ENCODE measurements at places on chromosomes 2 and 18.

DNA sequence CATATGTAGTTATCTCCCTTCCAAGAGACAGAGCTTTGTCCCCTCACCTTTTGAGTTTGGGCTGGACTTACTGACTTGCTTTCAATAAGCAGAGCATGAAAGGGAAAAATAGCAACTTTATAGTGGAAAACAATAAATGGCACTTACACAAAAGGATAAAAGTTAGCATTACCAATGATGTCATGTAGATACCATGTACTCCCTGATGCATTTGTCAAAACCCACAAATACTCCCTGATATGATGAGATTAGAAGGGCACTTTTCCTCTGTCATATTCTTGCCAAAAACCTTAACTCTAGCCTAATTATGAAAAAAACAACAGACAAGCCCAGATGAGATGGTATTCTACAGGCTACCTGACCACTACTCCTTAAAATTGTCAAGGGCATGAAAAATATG lies 16.0 kb downstream of the HIBCH start:
- no peak for DNase-seq

DNA sequence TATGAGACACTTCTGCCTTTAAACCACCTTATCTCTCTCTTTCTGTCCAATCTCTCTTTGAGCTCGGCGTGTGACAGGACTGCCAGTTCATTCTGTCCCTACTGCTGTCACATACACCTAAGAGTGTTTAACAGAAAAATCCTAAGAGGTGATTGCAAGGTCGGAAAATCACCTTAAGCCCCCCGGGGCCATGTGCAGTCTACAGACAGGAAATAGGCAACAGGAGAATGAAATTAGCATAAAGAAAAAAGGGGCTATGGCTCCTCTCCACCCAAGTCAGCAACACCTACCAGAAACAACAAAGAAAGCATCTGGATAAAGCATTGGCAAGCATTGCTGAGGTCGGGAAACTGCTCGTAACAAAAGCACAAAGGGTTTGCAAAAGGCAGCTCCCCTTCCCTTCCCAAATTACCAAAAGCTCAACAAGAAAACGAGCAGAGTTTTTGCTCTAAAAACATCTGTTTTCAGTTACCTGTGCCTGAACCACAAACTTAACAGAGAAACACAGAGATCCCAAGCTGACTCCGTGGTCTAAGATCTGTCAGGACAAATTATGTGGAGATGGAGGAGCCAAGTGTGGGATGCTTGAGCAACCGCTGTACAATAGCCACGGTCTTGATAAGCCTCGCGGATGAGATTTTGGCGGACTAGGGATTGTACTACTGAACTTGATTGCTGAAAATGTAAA lies 30.4 kb downstream of the ANKRD44 start:
- DNase-seq, result peak; percentile 24

- no peak for DNase-seq
These were observed 35.0 kb downstream of the RHOB start for GRCh38 chr2:20481798-20482405.

- no peak for DNase-seq
These were observed 114.0 kb upstream of the GLS start for GRCh38 chr2:190766595-190766994.

DNA sequence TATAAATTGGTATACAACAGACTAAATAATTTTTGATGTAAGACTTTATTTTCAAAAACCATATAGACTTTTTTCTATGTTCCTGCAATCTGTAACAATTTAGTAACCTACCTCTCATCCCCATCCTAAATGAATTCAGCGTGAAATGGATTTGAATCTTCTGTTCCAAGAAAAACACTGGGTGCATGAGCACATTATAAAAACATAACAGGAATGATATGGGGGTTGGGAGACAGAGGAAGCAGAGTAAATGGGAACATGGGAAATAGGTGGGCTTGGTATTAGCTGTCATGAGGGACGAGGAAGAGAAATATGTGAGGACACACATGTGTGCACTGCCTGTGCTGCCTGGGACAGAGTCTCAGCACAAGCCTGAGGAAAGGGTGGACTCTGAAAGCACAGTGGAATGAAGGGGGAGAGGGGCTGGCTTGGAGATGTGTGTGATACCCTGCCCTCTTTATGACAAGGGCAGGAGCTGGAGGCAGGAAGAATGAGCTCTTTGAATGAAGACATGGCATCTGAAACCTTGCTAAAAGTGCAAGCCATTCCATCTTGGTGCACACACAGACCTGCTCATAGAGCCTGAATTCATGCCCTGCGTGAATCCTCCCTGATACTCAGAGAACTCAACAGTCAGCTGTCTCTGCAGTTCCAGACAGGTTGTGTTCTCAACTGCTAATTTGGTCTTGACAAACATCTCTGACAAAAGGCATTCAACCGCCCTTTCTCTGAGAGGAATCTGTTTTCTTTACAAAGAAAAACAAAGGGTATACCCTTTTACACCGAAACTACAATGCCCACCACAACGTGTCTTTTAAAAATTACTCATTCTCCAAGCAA lies 66.6 kb downstream of the EPB41L3 start:
- DNase-seq, result no peak

- DNase-seq, result no peak
These were observed 17.3 kb upstream of the RHOB start for GRCh38 chr2:20429528-20429927.

- no peak for DNase-seq
These were observed 188.1 kb downstream of the ARL4C start for GRCh38 chr2:234308813-234309195.

- DNase-seq, result peak; percentile 60
These were observed 14.4 kb upstream of the STAT4 start for GRCh38 chr2:191165176-191165643.

GRCh38 chr2:223854741-223855140 lies 17.4 kb upstream of the AP1S3 start:
- no peak for DNase-seq

DNA sequence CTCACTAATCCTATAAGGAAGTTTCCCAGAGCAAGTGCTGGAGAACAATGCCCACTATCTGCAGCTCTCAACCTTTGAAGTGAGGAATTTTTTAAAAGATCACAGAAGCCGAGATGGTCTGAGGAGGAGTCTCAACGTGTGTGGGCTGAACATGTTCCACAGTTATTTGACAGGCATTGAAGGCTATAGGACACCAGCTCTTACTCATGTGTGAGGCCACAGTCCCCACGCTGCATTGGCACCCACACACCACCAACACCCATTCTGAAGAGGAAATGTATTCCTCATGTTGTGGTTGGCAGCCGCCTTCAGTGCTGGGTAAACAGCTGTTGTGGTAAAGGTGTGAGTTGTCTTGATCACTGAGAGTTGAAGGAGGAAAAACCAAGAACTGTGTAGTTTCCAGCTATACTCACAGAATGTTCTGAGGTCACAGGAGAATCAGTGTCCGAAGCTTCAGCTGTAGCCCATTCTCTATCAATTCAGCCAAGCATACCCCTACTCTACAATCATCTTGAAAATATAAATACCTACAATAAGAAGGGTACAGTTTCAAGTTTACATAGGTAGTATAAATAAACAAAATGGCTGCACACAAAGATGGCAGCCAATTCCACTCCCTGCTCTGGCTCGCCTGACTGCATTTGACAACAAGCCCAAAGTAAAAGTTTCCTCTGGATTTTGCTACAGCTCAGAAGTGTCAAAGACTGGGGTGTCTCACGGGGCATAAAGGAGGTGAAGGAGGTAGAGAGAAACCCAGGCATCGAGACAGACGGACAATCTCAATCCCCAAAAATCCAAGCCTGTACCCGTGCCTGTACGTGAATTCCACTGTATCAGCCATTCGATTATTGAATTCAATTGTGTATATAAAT lies 12.1 kb downstream of the CD226 start:
- no peak for DNase-seq

GRCh38 chr2:67065046-67065445 lies 332.1 kb upstream of the ETAA1 start:
- peak; percentile 17 for DNase-seq

GRCh38 chr2:37569986-37570679 lies 101.3 kb downstream of the CDC42EP3 start:
- no peak for DNase-seq

DNA sequence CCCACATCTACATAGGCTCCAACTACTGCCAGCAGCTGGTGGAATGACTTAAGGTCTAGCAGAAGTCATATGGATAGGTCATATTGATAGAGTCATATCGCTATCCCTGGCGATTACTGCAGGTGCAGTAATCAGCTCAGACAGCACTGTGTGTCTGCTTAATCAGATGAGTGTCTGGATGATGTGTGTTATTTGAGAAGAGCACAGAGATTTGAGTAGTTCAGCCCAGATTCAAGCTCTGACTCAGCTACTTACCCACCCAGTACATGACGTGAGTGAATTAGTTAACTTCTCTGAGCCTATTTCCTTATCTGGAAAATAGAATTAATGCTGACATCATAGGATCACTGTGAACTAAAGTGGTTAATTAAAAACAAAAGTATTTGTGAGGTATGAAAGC lies 78.9 kb downstream of the EHD3 start:
- DNase-seq, result peak; percentile 31

DNA sequence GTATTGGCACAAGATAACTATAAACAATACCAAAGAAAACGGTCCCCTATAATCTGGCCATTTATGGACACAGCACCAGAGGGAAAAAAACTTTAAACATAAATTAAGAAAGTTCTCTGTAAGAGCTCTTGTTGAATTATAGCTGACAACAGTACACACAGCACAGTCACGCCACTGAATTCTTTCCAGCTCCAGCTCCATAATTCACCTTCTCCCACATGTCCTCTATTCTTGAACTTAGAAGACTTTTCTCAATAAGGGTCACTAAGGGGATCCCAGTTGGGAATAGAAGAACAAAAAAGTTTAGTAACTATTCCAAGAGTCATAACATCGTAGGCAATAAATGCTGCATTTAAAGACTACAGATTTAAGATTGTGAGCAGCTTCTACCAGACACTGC lies 124.6 kb upstream of the CYP1B1 start:
- no peak for DNase-seq

GRCh38 chr2:102418421-102418961 lies 4.5 kb upstream of the IL18RAP start:
- no peak for DNase-seq

DNA sequence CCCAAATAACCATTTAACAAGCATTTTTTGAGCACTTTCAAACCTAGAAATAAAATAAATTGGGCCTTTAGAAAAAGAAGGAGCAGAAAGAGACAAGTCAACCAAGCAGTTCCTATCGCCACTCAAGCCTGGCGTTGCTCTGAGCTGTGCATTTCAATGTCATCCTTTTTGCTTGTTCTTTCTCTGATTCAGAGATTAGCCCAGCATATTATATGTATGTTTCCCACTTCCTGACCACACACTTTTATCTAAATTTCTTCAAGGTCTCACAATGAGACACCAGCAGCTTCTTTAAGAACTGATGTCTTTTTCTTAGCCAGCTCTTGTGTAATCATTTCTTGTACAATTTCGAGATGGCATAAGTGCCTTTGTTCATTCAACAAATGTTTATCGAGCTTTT lies 344.5 kb upstream of the ID2 start:
- DNase-seq, result no peak

DNA sequence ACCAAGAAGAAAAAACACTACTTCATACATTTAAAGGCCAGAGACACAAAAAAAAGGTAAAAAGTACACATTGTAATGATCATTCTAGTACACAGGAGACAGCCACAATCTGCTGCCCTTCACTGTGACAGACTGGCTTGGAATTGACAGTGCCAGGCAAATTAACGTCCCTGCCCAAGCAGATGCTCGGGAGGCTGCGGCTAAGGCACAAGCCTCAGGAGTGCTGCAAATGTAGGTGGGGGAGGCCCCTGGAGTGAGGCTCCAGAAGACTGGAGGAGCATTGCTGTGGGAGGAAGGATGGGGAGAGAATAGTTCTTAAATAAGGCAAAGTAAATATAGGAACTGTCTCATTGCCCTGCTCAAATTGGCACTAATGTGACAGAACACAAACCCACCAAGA lies 18.6 kb downstream of the ERCC3 start:
- DNase-seq, result no peak

DNA sequence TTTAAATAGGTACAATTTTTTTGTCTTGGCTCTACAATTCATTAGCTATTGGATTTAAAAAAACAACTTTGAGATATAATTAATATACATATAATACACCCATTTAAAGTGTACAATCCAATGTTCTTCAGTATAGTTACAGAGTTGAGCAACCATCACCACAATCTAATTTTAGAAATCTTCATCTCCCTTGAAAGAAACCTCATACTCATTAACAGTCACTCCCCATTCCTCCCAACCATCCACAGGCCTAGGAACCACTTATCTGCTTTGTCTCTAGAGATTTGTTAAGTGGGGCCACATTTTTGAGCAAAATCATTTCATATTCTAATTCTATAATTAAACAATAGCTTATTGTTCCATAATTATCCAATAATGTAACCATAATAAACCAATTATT lies 32.6 kb downstream of the MRPL33 start:
- peak; percentile 38 for DNase-seq

DNA sequence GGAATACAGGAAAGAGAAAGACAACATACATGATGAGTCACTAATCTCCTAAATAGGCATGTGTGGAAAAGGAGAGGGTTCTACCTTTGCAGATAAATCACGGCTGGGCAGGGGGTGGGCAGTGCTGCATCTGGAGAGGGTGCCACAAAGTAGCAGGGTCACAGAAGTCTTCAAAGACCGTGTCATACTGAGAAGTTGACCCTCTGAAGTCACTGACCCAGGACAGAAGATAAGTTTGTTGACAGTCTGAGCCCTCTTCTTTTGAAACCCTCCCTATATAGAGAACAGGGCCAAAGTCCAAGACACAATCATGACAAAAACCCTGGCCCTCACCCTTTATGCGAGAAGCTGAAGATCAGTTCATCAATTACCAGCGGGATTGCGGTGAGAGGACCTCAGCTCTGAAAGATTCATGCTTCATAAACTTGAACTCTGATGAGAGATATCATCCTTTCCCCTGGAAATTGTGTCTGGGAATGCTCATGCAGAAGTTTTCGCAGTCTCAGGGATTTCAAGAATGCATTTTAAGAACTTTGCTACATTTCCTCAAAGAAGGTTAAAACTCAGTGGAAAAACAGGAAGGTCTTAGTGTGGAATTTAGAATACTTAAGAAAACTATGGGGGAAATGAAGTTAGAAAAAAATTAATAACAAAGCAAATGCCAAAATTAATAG lies 129.5 kb downstream of the FAM124B start:
- DNase-seq, result no peak

DNA sequence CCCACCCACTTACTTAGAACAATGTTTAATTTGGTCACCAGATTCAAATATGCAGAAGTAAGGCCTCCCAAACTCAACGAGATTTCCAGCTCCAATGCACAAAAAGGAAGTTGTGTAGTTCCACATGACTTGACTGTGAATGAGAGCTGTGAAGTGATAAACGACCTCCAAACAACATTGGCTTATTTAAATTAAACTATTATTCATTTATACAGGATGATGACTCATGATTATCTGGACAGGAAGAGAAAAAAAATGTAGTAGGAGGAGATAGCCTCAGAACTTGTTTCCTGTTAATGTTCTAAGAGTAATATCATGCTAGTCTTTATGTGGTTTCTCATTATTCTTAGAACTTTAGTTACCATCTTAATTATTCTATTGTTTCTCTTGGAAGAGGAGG lies 237.3 kb downstream of the C1D start:
- DNase-seq, result peak; percentile 22

- no peak for DNase-seq
These were observed 38.0 kb downstream of the HJURP start for GRCh38 chr2:233816334-233816733.

All from AG20443 (cell line).